Liver (tissue), 10 donors: ENCODE measurements at places on chromosomes 11 and 22. TPM values are rescaled to one million over a fixed set of nuclear protein-coding genes. Genes with fewer than 3 reads are reported as not detected.

- H3K4me3 ChIP-seq, result no peak overlapping the region
- H3K36me3 ChIP-seq, result no peaks in the 10 kb centered on the region
- no peak overlapping the region for H3K27ac ChIP-seq
Measured at GRCh38 chr11:128310676-128311445, 276.5 kb downstream of the ETS1 start.

DNA sequence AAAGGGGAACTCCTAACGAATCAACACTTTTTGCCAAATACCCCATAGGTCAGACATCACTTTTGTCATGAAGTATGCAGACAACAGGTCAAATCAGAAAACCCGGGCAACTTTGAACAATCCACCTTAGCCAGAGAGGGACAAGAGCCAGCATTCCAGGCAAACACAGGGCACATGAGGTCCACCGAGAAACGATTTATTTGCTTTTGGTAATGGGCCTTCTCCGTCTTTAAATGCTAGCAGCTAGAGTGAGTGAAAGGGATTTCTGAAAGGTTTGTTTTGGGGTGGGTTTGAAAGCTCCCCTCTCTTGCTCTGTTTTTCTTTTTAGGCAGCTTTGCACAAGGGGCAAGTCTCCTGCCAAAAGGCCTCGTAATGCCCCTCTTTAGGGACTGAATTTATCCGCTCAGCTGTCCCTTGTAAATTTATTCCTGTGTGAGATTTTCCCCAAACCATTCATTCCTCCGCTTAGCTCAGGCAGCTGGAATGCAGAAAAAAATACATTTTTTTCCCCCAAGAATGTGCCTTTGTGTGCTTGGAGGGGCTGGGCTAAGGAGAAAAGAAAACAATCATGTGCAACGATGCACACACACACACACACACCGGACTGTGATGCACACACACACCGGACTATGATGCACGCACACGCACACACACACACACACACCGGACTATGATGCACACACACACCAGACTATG lies 196.9 kb downstream of the SNX19 start:
- H3K4me3 ChIP-seq, result no peak overlapping the region
- no peaks in the 10 kb centered on the region for H3K4me1 ChIP-seq
- no peak for DNase-seq
- no peak overlapping the region for H3K27ac ChIP-seq
- H3K36me3 ChIP-seq, result no peaks in the 10 kb centered on the region

DNA sequence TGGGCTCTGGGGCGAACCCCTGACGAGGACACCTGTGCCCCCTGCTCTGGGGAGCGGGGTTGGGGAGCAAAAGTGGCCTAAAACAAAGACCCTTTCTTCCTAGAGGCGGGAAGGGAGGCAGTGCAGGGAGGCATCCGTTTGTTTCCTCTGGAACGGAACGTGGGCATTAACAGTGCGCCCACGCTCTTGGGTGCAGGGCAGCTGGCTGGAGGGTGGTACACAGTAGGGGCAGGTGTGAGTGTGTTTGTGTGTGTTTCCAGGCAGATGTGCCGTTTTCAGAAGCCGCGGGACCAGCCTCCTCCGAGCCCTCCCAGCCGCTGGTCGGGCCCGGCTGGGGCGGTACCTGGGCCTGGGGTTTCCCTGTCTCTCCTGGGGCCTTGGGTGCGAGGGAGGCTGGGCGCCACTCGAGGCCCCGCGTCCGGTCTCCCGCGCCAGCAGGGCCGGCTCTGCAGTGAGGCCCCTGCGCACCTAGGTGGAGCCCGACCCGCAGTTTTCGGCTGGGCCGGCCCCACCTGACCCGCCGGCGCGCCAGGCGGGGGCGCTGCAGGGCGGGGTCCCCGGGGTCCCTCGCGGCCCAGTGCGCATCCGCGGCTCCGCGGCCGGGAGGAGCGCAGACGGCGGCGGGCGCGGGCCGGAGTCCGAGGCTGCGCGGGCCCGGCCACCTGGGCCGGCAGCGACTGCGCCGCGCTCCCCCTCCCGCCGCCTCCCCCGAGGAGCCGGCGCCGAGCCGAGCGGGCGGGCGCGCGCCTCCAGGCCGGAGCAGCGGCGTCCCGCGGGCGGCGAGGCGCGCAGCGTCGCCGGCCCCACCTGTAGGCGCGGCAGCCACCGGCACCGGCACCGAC lies 1252.7 kb downstream of the BRD1 start:
- peak; percentile 57 for DNase-seq
- no peak overlapping the region for H3K4me3 ChIP-seq
- H3K27ac ChIP-seq, result no peak overlapping the region
- H3K4me1 ChIP-seq, result peaks cover 4% of the 10 kb centered on the region

- H3K27me3 ChIP-seq, result no peaks in the 10 kb centered on the region
- H3K4me3 ChIP-seq, result no peak overlapping the region
- no peaks in the 10 kb centered on the region for H3K36me3 ChIP-seq
- DNase-seq, result no peak
Measured at GRCh38 chr22:23242473-23243001, 62.2 kb downstream of the BCR start.

DNA sequence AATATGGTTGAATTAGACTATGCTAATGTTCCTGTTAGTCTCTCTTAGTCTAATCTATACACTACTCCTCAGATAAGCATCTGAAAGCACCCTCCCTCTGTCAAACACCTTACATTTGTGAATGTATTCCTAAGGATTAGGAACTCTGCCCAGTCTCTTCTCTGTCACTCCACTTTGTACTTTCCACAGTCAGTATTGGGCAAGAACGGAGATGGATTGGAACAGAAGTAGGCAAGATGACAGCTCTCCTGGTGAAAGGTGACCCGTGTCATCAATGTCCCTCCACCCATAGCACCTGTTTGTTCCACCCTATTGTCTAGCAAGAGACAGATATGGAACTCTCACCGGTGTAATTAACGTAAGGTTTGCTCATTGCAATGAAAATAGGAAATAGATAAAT lies 613.8 kb downstream of the CNTN5 start:
- no peak overlapping the region for H3K4me3 ChIP-seq
- no peaks in the 10 kb centered on the region for H3K27me3 ChIP-seq
- no peak for DNase-seq
- no peaks in the 10 kb centered on the region for H3K4me1 ChIP-seq

- H3K4me3 ChIP-seq, result no peak overlapping the region
- H3K36me3 ChIP-seq, result peaks cover 63% of the 10 kb centered on the region
- H3K4me1 ChIP-seq, result no peaks in the 10 kb centered on the region
- H3K27ac ChIP-seq, result no peak overlapping the region
- H3K27me3 ChIP-seq, result no peaks in the 10 kb centered on the region
- DNase-seq, result no peak
Measured at GRCh38 chr11:47620836-47621378, 21.5 kb downstream of the MTCH2 start.

DNA sequence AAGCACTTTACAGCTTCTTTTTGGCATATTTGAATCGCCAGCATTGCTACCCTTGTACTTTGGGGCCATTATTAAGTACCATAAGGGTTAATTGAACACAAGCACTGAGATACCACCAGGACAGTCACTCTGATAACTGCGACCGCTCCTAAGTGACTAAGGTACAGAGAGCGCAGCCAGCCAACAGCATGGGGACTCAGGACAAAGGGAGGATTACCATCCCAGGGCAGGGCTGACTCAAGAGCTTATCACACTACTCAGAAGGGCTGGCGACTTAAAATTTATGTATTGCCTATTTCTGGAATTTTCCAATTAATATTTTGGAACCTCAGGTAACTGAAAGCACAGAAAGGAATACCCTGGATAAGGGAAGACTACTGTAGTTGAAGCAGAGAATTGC lies 479 bp downstream of the ZNF280A start:
- DNase-seq, result no peak
- no peaks in the 10 kb centered on the region for H3K4me1 ChIP-seq
- H3K27ac ChIP-seq, result no peak overlapping the region
- H3K4me3 ChIP-seq, result no peak overlapping the region
- H3K36me3 ChIP-seq, result no peaks in the 10 kb centered on the region
- peaks cover 2% of the 10 kb centered on the region for H3K27me3 ChIP-seq

GRCh38 chr11:14059491-14059890 lies 97.0 kb downstream of the SPON1 start:
- no peak overlapping the region for H3K27ac ChIP-seq
- H3K4me1 ChIP-seq, result no peaks in the 10 kb centered on the region
- DNase-seq, result no peak
- no peaks in the 10 kb centered on the region for H3K36me3 ChIP-seq
- H3K4me3 ChIP-seq, result no peak overlapping the region

- no peak overlapping the region for H3K4me3 ChIP-seq
- no peak for DNase-seq
- H3K36me3 ChIP-seq, result no peaks in the 10 kb centered on the region
- peaks cover 3% of the 10 kb centered on the region for H3K4me1 ChIP-seq
- H3K27ac ChIP-seq, result no peak overlapping the region
Measured at GRCh38 chr11:14614091-14614622, 29.4 kb upstream of the PDE3B start.

GRCh38 chr22:29195118-29195963 lies 10.4 kb upstream of the EMID1 start:
- H3K4me3 ChIP-seq, result no peak overlapping the region
- no peaks in the 10 kb centered on the region for H3K4me1 ChIP-seq
- peak; percentile 68 for DNase-seq

DNA sequence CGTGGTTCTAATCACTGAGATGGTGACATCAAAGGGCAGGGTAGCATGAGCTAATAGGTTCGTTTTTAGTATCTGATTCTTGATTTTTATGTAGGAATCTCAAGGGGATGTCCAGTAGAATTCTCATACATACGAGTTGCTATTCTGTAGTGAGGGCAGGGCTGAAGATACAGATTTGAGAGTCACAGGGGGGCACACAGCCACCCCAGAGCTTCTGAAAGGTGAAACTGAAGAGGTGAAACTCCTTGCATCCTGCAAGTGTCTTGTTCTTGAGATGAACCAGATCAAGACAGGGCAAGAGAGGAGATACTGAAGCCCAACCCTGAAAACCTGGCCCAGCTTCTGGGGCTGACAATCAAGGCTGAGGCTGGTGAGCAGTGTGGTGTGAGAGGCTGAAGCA lies 35.6 kb upstream of the TMEM123 start:
- H3K4me3 ChIP-seq, result no peak overlapping the region
- H3K27ac ChIP-seq, result no peak overlapping the region
- DNase-seq, result no peak
- H3K36me3 ChIP-seq, result no peaks in the 10 kb centered on the region
- H3K27me3 ChIP-seq, result no peaks in the 10 kb centered on the region

DNA sequence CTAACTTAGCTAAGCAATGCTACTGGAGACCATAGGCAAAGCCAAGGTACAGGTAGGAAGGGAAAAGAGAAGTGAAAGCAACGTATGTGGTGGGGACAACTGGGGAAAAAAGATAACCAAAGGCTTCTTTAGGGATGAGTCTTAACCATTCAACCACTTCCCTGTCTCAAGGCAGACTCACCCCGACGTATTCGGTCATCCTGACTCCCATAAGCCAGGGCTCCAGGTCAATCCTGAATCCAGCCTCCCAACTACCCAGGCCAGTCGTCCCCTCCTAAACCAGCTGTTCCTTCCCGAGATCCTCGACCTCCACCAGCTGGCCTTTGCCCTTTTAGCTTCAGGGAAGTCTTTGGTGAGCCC lies 330 bp downstream of the ACP2 start:
- peak overlapping the region; percentile 95 for H3K27ac ChIP-seq
- H3K27me3 ChIP-seq, result no peaks in the 10 kb centered on the region
- H3K36me3 ChIP-seq, result peaks cover 2% of the 10 kb centered on the region
- DNase-seq, result no peak

GRCh38 chr11:118098996-118099837 lies 12.5 kb upstream of the SMIM35 start:
- H3K4me1 ChIP-seq, result no peaks in the 10 kb centered on the region
- no peak for DNase-seq
- no peak overlapping the region for H3K4me3 ChIP-seq
- no peak overlapping the region for H3K27ac ChIP-seq

DNA sequence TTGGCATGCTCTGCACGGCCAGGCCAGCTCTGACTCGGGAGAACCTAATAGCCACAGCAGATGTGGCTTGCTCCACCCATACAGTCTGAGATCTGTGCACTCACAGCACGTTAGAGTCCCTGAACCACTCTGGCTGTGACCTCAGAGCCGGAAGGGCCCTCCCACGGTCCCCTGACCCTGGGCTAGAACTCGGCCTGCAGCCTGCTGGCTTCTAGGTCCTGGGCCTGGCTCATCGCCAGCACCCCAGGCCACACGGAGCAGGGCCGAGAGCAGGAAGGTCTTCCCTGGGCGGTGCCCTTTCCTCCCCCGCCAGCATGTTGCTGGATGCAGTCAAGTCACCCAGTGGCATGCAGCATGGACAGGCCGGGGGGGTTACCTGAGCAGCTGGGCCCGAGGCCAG lies 35.3 kb upstream of the TTLL12 start:
- no peaks in the 10 kb centered on the region for H3K4me1 ChIP-seq
- DNase-seq, result no peak
- H3K4me3 ChIP-seq, result no peak overlapping the region
- no peaks in the 10 kb centered on the region for H3K27me3 ChIP-seq

GRCh38 chr22:21958360-21959273 lies 6.0 kb upstream of the PPM1F start:
- peaks cover 6% of the 10 kb centered on the region for H3K36me3 ChIP-seq
- no peak overlapping the region for H3K27ac ChIP-seq
- peaks cover 4% of the 10 kb centered on the region for H3K4me1 ChIP-seq
- no peak overlapping the region for H3K4me3 ChIP-seq
- DNase-seq, result no peak

GRCh38 chr11:129445226-129445625 lies 69.6 kb downstream of the BARX2 start:
- H3K4me3 ChIP-seq, result no peak overlapping the region
- no peaks in the 10 kb centered on the region for H3K27me3 ChIP-seq
- no peak overlapping the region for H3K27ac ChIP-seq
- no peak for DNase-seq
- H3K4me1 ChIP-seq, result no peaks in the 10 kb centered on the region
- H3K36me3 ChIP-seq, result no peaks in the 10 kb centered on the region

DNA sequence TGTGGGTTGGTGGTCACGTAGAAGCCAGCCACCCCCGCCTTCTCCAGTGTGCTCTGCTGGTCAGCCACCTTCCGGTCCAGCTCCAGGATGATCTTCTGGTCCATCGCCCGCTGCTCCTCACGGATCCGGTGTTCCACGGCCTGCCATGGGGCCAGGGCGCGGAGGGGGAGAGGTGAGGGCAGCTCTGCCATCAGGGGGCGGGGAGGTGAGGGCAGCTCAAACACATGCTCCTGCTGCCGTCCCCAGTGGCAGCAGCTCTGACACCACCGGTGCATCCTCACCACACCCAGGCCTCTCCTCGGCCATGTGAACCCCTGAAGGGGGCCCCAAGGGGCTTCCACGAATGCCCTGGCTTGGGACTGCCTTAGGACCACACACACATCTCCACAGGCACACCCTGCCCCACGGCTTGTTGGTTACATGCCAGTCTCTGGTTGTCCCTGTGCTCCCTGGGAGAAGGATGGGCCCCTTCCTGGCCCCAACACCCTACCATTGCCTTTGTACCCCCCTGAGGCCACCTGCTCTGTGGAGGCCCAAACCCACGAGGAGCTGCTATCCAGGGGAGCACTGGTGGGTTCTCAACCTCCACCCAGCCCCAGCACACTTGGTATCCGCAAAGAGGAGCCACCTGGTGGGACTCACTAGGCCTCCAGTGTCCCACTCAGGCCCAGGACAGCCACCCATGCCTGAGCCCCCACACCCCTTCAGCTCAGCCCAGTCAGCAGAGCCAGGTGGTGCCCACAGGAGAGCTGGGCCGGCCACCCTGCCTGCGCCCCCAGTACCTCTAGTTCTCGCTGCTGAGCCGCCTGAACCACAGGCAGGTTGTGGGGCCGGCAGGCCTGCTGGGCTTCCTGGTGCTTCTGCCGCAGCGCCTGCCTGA lies 4.3 kb downstream of the DGCR6L start:
- no peak for DNase-seq
- H3K4me1 ChIP-seq, result peaks cover 67% of the 10 kb centered on the region
- H3K4me3 ChIP-seq, result no peak overlapping the region
- H3K36me3 ChIP-seq, result no peaks in the 10 kb centered on the region
- no peaks in the 10 kb centered on the region for H3K27me3 ChIP-seq
- no peak overlapping the region for H3K27ac ChIP-seq

Gene ANGPTL5
- not detected for polyA plus RNA-seq

Gene LRRC56
- 0.46 TPM for polyA plus RNA-seq

Gene NAA40
- 3.0 TPM for polyA plus RNA-seq

Gene DEPDC7
- polyA plus RNA-seq, result 21.0 TPM

Gene CCDC87
- 0.14 TPM for polyA plus RNA-seq

Gene P2RY2
- 2.0 TPM for polyA plus RNA-seq
